SJSA1 (cell line): ENCODE measurements at places on chromosomes 3 and 15.

GRCh38 chr3:165895919-165896318 lies 58.7 kb upstream of the BCHE start:
- no peaks in the 10 kb centered on the region for H3K4me1 ChIP-seq
- no peaks in the 10 kb centered on the region for H3K36me3 ChIP-seq
- H3K4me3 ChIP-seq, result no peak overlapping the region
- DNase-seq, result no peak

DNA sequence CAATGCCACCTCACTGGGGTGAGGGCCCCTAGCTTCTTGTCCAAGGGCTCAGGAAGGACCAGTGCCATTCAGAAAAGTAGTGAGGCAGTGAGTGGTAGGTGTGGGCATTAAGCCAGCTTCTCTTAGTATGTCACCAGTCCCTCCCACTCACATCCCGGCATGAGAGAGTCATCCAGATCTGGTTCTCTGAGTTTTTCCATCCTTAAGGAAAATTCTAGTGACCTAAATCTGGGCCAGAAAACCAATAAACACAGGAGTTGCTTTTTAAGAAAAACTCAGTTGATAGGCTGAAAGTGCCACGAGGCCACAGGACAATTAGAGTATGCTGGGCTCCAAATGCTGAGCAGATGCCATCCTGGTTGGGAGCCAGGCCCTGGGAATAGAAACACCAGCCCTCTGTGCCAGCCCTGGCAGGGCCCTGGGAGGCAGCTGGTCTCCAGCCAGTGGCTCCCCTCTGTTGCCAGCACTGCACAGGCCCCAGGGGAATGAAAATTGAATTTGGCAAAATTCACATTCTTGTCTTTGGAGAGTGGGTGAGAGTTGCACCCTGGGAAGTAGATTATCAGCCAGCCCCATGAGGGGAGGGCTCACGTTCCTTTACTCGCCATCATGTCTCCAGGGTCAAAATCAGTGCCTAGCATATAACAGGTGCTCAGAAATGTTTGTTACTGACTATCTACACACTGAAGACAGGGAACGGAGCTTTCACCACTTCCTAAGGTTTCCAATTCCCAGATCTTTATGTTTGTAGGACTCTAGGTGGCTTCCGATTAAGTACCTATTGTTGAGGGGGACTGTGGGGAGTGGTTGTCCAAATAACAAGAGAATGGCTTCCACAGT lies 52.8 kb downstream of the FAM43A start:
- peak; percentile 28 for DNase-seq
- H3K4me1 ChIP-seq, result peaks cover 41% of the 10 kb centered on the region
- no peak overlapping the region for H3K27ac ChIP-seq
- H3K27me3 ChIP-seq, result no peaks in the 10 kb centered on the region

- no peak overlapping the region for H3K4me3 ChIP-seq
- no peaks in the 10 kb centered on the region for H3K27me3 ChIP-seq
- no peaks in the 10 kb centered on the region for H3K36me3 ChIP-seq
- DNase-seq, result no peak
Observed at GRCh38 chr3:169509780-169510692, 153.5 kb downstream of the MECOM start.

DNA sequence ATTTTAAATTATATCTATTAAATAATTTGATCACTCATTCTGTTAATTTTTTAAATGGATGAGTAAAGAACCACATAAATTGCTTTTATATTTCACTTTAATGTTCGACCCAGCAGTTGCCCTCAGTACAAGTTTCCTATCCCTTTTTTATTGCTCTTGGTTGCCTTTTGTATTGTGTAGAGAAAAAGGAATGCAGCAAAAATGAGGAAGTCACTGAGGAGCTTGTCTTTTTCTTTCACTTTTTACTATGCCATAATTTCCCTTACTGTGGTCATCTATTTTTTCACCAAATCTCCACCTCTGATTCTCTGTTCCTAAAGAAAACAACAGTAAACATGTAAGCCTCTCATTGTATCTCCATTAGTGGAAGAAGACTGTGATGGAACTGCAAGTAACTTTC lies 122.7 kb downstream of the B3GALNT1 start:
- peak overlapping the region; percentile 20; the same call in 1 of the 2 replicates for H3K27ac ChIP-seq
- H3K4me3 ChIP-seq, result no peak overlapping the region
- no peaks in the 10 kb centered on the region for H3K27me3 ChIP-seq

DNA sequence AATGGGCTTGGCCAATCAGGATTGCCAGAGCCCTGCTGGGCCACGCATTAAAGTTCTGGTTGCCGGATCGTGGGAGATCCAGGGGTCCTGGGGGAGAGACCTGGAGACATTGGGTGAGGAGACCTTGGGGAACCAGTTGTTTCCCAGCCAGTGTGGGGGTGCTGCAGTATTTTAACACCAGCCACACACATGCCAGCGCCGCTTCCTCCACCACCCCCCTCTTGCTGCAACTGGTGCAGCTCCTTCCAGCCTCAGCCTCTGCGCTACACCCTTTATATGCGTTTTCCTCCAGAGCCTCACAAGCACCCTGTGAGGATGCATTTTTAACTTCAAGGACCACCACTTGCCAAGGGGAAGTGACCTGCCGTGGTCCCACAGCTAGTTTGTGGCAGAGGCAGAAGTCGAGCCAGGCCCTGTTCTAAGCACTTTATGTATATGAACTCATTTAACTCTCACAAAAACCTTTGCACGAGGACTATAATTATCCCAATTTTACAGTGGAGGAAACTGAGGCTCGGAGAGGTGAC lies 29.4 kb upstream of the GRIP2 start:
- no peaks in the 10 kb centered on the region for H3K27me3 ChIP-seq
- peaks cover 15% of the 10 kb centered on the region for H3K4me1 ChIP-seq
- no peaks in the 10 kb centered on the region for H3K36me3 ChIP-seq
- no peak overlapping the region for H3K4me3 ChIP-seq

- peaks cover 46% of the 10 kb centered on the region for H3K36me3 ChIP-seq
- H3K4me3 ChIP-seq, result no peak overlapping the region
- no peak for DNase-seq
- no peaks in the 10 kb centered on the region for H3K27me3 ChIP-seq
Observed at GRCh38 chr15:85584872-85585271, 204.5 kb downstream of the AKAP13 start.

DNA sequence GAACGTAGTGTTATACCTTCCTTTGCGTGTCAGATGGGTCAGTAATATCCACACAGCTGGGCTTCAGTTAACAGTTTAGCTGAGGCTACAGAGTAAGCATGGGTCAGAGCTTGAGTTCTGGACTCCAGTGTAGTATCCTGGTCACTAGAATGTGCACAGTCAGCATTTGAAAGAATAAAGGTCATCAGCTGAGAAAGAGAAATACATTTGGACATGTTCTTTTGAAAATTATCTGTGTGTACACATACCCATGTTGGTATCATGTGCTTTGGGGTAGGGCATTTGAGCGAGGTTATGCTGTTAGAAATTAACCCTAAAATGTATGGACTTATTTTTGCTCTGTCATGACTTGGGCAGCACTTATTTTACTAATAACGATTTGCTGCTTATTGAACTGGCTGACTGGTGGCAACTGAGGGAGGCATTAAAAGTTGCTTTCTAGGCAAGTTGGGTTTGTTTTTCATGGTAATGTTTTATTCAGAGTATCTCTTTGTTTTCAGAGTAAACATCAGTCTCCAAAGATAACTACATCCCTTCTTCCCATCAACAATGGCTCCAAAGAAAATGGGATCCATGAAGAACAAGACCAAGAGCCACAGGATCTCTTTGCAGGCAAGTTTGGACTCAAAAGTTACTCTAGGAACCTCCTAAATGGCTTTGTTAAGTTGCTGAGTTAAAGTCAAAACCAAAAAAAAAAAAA lies 16.4 kb downstream of the SNX1 start:
- 0 out of 2 replicates have a peak overlapping the region, but pooled peaks have one; percentile 20 for H3K27ac ChIP-seq
- H3K4me1 ChIP-seq, result peaks cover 8% of the 10 kb centered on the region
- H3K27me3 ChIP-seq, result no peaks in the 10 kb centered on the region
- H3K4me3 ChIP-seq, result no peak overlapping the region

DNA sequence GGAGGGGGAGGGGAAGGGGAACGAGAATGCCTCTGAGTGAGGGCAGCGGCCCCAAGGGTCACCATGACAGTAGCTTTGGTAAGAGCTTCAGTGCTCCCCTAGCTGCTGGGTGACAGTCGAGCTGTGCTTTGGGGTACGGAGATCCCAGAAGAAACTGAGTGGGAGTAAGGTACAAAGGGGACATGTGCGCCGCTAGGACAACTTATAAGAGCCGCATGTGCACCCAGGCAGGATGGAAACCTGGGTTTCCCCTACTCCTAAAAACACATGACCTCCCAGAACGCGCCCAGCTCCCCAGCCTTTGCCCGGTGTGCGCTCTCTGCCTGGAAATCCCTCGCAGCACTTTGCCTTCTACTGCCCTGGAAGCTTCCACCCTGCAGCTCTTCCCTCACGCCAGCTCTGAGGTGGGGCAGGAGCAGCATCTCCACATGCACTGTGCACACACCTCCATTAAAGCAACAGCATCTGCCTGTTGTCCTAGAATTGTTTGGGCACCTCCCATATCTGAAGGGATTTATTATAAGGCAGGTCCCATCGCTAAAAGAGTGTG lies 232.2 kb downstream of the ADAMTS17 start:
- no peak overlapping the region for H3K27ac ChIP-seq
- H3K4me1 ChIP-seq, result peaks cover 34% of the 10 kb centered on the region
- no peaks in the 10 kb centered on the region for H3K36me3 ChIP-seq
